Stimulated activated CD8-positive, alpha-beta memory T cell treated with anti-CD3 and anti-CD28 coated beads, Interleukin-7, amount 100 ng/mL, for 1 hour (primary cell): ENCODE measurements at places on chromosomes 12 and 14.
A peak's percentile ranks its signal among the peaks of the same experiment; 100 is the strongest.

DNA sequence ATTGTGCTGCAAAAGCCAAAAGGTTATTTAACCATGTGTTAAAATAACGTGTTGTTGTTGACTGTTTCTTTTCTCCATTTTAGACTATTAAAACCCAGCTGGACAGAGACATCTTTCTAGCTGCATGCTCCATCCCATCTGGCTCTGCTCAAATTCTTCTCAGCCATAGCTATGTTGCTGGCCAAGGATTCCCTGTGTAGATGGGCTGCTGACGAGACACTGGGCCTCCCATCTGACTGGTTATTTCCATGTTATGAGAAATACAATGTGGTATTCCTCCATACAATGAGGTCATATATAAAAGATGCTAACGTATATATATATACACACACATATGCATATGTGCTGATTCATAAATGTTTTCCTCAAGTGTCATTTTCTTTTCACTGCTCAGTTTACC lies 30.1 kb downstream of the MED13L start:
- no peak for DNase-seq

DNA sequence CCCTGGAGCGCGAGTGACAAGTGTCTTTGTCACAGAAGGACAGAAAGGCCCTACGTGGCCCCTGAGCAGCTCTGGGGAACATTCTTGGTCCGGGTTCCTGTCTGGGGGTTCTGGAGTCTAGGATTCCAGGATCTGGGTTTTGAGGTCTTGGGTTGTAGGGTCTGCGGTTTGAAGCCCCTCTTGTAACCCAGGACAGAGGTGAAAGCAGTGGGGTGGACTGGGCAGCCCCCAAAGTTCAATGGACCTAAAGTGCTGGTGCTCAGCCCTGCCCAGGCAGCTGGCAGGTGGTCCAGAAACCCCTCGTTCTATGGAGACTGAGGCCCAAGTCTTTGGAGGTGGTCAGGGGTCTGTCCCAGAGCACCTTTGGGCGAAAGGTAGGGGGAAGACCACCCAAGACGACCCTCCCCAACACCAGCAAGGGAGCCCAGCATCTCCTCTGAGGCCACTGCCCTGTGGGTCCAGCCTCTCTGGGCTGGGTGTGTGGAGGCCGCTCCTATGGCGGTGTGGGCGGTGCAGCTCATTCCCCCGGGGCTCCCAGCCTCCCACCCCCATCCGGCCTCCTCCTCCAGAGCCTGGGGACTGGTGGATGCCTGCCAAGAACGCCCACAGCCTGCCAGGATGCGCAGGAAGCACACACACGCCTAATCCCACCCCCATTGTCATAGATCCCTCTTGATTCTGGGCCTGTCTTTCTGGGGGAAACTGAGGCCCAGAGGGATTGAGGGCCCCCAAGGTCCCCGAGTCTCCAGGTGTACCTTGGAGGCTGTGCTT lies 30.2 kb upstream of the ANKRD9 start:
- DNase-seq, result no peak

DNA sequence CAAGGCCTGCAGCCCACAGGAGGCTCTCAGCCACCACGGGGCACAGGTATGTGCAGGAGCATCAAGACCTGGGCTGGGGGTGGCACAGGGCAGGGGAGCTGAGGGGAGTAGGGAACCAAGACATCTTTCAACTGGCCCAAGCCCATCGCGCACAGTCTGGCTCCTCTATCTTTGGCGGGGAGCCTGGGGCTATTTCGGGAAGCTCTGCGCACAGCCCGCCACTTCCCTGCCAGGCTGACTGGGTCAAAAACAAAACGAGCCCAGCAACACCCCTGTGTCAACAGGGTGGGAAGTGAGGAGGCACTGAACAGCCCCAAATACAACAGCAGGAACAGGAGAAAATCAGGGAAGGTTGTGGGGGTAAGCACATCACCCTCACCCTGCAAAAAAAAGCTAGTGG lies 83.9 kb downstream of the ARL6IP4 start:
- no peak for DNase-seq

DNA sequence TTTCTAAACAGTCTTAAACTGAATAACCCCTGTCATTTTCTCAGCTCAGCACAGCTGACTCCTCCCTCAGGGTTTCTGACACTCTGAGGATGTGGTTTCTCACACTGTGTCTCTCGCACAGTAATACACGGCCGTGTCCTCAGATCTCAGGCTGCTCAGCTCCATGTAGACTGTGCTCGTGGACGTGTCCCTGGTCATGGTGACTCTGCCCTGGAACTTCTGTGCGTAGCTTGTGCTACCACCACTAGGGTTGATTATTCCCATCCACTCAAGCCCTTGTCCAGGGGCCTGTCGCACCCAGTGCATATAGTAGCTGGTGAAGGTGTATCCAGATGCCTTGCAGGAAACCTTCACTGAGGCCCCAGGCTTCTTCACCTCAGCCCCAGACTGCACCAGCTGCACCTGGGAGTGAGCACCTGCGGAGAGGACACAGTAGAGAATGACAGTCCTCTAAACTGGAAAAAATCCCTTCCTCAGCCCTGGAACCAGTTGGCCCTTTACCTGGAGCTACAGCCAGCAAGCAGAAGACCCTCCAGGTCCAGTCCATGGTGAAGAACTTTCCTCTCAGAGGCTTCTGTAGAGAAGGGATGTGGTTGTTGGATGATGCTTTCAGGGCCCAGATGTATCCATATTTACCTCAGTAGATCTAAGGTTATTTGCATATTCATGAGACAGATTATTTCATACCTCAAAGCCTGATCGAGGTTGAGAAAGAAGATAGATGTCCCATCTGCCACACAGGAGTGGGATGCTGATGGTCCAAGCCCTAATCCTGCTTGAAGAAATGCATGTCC lies 984.8 kb downstream of the TMEM121 start:
- DNase-seq, result peak; percentile 40

DNA sequence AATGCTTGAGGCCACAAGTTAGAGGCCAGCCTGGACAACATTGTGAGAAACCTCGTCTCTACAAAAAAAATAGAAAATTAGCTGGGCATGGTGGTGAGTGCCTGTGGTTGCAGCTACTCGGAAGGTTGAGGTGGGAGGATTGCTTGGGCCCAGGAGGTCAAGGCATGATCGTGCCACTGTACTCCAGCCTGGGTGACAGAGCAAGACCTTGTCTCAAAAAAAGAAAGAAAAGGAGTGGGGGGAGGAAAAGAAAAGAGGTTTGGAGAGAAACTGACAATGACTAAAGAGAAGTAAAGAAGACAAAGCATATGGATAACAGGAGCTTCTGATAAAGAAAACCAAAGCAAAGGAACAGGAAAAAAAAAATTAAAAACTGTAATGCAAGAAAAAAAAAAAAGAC lies 37.4 kb upstream of the SELPLG start:
- DNase-seq, result no peak

- DNase-seq, result no peak
Observed at GRCh38 chr12:113203852-113204760, 17.2 kb upstream of the TPCN1 start.

GRCh38 chr14:99688629-99689028 lies 4.5 kb downstream of the CYP46A1 start:
- no peak for DNase-seq

- DNase-seq, result no peak
Observed at GRCh38 chr14:61150851-61151250, 130.3 kb downstream of the TMEM30B start.

GRCh38 chr12:11941606-11942337 lies 129.0 kb upstream of the BCL2L14 start:
- no peak for DNase-seq

- DNase-seq, result no peak
Observed at GRCh38 chr14:101780390-101780789, 18.9 kb downstream of the PPP2R5C start.

DNA sequence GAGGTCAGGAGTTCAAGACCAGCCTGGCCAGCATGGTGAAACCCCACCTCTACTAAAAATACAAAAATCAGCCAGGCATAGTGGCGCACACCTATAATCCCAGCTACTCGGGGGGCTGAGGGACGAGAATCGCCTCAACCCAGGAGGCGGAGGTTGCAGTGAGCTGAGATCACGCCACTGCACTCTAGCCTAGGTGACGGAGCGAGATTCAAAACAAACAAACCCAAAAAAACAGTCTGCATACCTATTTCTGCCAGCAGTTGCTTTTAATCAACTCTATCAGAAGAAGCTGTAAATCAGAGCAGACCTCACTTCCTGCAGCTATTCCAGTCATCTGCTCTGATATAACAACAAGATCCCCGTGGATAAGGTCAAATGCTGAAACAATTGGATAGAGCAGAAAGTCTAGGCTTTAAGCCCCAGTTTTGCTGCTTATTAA lies 50.5 kb downstream of the LIMA1 start:
- no peak for DNase-seq

GRCh38 chr12:39235990-39236767 lies 206.7 kb downstream of the KIF21A start:
- DNase-seq, result no peak
